Mesendoderm (in vitro differentiated cells): ENCODE measurements at places on chromosomes 2 and 18.

DNA sequence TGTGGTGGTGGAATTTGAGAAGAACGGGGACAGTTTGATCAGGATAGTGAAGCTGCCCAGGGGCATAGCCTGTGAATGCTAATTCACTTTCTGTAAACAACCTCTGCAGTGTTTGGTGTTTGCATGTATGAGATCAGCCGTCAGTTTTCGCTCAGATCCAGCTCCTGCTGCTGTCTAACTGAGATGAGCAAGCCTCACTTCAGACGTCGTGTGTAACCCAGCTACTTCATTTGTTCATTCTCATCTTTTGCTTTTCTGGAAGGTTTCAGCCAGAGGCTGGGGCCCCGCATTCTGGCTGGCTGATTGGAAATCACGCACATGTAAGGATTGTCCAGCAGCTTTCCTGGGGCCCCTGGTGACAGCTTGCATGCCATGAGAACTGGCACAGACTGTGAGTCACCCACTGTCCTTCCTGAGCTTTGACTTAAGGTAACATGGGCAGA, 48.9 kb downstream of the LDLRAD4 start:
- peak; percentile 23 for DNase-seq

- no peak for DNase-seq
These were observed 31.0 kb downstream of the COA5 start for GRCh38 chr2:98577313-98577712.

DNA sequence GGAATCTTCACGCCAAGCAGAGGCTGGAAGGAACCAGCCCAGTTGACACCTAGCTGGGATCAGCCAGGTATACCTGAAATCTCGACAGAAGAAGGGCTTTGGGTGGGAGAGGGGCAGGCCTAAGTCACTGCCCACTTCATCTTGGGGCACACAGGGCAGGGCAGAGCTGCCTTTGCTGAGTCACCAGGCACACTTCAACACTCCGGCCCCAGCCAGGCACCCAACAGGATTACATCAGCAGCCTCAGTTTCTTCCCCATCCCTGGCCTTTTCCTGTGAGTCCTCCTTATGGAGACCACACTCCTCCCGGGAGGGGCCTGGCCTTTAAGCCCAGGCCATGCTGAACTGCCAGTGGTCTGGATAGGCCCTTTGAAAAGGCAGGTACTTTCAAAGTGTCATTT, 201.7 kb upstream of the HS6ST1 start:
- DNase-seq = no peak

GRCh38 chr2:68744366-68744912, 9.8 kb downstream of the ARHGAP25 start:
- no peak for DNase-seq

DNA sequence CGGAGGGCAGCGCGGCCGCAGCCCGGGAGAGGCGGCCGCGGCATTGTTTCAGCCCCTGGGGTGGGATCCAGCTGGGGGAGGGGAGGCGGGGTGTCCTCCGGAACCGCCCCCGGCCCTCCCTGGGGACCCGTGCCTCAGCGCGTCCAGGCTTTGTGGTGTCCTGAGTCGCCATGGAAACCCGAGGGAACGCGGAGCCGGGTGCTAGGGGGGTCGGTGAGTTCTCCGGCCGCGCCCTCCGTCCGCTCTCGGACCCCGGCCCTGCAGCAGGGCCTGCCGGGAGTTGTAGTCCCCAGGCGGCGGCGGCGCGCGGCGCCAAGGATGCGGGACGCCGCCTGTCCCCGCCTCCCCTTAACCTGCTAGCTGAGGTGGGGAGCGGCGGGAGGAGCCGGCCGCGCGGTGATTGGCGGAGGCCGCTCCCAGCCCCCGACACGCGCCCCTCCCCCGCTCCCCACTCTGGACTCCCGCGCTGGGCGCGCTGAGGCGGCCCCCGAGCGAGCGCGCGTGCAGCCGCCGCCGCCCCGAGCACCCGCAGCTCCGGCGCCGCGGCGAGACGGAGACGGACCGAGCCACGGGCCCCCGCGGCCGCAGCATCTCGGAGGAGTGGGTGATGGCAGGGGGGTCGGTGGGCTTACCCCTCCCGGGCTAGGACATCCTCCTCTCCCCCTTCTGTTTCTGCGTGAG, at the start of gene DPYSL5:
Gene DPYSL5, plus strand, starts transcription at position 478 of the 681 bp plus-strand sequence. CDS start 50,368 bp downstream, outside the sequence.
- peak; percentile 84 for DNase-seq

DNA sequence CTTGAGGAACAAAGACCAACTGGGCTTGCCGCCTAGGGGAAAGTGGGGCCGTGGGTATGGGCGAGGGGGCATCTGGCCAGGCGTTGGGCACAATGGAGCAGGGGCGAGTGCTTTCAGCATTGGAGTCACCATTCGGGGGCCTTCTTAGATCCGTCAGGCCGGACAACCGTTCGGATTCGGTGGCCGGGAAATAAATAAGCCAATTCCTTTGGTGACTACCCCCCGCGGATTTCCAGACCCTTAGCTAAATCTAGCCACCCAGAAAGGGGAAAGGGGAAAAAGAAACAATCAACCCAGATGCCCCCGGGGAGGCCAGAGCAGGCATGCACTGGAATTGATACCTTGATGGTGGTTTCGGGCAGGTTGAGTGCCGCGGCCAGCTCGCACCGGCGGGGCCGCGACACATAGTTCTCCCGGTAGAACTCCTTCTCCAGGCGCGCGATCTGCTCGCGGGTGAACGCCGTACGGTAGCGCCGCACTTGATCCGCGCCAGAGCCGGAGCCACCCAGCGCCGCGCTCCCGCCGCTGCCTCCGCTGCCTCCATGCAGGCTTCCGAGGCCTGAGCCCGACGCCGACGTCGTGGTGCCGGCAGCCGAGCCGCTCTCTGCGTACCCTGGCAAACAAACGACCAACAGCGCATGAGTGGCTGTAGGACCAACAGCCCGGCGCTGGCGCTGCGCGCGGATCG, 1.8 kb downstream of the EVX2 start:
- DNase-seq = peak; percentile 73

DNA sequence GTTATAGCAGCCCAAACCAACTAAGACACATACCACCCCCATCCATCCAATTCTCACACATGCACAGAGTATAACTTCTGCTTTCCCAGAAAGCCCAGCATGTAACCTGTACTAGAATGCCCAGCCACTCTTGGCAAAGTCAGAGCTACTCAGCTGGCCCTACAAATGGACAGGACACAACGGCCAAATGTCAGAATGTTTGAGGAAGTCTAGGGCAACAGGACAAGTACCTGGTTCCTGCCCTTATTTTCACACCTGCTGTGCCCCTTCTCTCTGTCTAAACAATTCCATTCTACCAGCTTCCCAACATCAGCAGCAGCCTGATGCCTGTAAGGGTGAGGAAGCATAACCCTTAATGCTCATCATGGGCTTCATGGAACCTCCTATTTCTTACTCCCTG, 15.1 kb upstream of the BZW1 start:
- no peak for DNase-seq

DNA sequence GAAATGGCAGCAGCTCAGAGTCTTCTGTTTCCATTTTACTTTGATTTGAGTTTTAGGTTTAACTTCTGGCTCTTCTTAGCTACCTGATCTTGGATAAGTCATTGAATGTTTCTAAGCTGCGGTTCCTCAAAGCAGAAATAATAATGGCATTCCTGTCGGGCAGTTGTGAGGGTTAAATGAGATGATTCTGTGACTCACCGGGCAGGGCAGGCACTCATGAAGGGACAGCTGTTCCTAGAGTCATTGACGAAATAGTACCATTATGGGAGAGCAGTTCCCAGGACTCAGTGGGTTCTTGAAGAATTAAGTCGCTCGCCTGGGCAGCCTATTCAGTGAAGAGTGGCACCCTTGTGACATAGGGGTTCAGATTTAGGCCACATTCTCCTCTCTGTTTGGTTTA, 10.3 kb downstream of the TRIB2 start:
- no peak for DNase-seq

DNA sequence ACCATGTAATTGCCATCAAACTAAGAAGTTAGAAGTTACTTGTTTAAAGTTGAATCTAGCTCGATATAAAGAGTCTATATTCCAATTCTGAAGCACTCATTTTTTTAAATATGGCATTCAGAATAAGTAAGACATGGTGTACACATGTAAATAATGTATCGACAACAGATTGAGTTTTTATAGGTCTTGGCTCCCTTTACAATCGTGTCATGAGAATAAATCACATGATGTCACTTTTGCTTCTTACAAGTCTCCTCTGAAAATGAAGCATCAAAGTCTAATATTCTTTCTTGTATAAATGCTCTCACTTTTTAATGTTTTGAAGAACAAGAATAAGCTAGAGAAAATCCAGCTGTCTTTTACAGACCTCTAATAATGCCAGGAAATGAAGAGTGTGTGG, 33.1 kb downstream of the LRP1B start:
- DNase-seq = no peak
